Femur (tissue), 1 donor: ENCODE measurements at places on chromosomes 6 and 20.

DNA sequence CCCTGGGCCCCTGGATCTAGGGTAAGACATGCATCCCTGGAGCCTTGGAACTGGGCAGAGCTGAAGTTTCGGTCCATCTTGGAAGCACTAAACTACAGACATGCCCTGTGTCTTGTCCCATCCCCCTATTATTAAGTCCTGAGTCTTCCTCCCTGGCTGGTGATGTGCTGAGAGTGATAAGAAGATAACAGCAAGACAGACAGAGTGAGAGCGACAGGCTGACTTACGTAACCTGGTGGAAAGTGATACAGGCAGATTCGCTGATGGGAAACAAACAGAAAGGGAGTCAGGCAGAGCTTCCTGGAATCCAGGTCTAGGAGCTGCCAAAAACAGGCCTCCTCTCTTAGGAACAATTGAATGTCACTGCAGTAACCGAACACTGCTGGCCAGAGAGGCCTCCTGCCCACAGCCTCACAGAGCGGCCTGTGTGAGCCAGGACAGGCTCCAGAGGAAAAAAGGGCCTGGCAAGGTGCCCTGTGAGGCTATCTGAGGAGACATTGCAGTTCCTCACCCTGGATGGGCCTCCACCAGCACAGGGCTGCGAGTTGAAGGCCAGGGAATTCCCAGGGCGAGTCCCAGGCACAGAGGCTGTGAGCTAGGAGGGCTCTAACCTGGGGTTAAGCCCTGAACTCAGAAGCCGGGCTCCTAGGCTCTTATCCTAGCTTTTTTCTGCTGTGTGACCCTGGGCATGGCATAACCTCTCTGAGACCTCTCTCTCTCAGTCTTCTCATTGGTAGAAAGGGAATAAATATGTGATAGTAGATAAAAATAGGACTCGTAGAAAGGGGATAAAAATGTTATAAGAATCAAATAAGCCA, 34.2 kb upstream of the B4GALT5 start:
- DNase-seq: peak; percentile 90

DNA sequence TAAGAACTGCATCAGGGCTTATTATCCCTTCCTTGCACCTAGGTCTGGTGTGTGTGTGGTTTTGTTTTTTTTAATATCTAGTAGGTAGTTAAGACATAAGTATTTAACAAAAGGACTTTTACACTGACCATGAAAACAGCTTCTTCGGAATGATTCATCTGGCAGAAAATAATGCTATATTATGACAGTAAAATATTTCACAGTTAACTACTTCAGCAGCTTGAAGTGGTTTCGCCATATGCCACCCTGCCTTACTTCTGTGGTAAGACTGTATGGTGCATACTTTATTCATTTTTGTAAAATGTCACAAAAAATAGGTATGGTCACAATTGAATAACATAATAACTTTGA, 858 bp upstream of the PTPRK start:
- DNase-seq: no peak

GRCh38 chr20:37259865-37260264, 1.7 kb downstream of the GHRH start:
- no peak for DNase-seq

DNA sequence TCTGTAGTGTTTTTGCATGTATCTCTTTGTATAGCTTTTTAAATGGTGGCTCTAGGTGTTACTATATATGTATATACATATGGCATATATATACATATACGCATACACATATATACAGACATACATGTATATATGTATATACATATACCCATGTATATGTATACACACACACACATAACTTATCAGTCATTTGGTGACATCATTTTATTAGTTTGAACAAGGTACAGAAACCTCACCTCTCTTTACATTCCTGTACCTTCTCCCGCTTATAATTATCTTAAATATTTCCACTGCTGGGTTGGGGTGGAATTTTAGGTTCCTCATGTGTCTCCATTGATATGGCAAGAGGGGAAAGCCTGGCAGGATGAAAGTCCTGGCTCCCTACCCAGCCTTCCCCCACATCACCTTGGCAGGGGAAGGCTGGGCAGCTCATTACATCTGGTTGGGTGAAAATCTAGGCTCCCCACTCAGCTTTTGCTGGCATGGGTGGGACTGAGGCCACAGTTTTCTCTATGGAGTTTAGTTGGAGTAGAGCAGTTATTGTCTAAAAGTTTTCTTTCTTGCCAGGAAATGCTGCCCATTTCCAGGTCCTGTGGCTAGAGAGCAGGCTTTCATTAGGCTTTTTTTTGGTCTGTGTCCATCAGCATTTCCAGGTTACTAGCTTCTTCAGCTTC, 7.6 kb downstream of the GLO1 start:
- DNase-seq: no peak

DNA sequence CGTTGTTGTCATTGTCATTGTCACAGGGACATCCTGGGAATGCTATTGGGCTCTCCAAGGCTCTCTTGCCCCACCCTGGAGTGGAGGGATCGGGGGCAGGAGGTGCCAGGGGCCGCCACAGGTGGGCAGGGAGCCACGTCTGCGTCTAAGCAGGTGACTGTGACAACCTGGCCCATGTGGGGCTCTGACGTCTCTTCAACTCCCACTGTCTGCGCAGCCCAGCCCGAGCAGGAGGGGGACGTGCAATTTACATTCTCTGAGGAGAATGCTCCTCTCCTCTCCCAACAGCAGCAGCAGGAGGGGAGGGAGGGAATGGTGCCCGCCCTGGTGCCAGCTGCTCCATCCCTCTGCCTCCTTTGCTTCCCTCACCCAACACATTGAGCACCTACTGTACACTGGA, 50.1 kb downstream of the GRM4 start:
- DNase-seq: no peak
